Fibroblast of skin of right quadriceps (primary cell): ENCODE measurements at places on chromosomes 11 and 22.
A peak's percentile ranks its signal among the peaks of the same experiment; 100 is the strongest.

- DNase-seq: no peak
Measured at GRCh38 chr11:126654886-126655806, 299.7 kb downstream of the ST3GAL4 start.

DNA sequence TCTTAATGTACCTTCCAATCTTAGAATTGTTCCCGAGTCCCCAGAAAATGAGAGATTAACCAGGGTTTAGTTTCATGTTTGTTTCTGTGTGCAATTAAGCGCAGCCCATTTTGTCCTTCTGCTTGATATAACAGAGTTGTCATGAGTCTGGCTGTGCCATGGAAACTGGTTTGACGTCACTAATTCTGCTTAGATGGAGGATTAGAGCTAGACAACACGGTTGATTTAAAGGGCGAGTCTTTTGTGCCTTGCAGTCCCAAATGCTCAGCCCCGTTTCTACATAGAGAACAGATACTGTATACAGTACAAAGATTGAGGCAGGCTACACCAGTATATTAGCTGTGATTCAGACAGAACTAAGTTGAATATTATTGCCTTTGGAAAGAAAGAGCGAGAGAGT lies 45.5 kb upstream of the ALKBH3 start:
- no peak for DNase-seq

DNA sequence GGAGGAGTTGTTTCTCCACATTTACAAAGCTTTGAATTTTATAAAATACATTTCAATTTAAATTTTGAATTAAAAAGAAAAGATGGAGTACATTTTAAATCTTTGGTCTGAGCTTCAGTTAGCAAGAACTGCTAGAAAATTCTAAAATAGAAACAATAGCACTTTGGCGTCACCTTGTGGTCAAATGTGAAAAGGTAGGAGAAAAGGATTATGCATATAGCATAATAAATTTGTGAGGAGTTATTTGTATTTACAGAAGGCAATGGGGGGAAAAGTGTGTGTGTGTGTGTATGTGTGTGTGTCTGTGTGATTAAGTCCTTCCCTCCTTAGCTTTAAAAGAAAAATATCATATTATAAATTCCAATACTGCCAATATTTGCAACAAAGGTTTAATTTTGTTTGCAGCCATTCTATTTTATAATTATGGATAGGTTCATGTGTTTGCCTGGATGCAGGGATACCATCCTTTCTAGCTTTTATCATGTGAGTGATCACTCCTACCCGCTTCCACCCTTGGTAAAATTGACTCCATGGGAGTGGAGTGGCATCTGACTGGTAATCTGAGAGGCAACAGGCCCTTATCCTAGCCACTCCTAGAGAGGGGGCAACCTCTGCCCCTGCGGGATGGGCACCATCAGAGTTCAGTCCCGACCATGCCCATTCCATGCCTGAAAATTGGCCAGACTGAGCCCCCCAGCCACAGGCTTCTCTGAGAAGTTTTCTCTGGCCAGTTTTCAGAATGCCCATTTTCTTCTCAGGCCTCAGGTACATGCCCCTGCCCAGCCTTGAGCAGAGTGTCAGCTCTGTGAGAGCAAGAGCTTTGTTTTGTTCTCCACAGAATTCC lies 13.6 kb upstream of the LGR4 start:
- peak; percentile 69 for DNase-seq

- DNase-seq: no peak
Measured at GRCh38 chr11:116454951-116455350, 317.8 kb downstream of the BUD13 start.

DNA sequence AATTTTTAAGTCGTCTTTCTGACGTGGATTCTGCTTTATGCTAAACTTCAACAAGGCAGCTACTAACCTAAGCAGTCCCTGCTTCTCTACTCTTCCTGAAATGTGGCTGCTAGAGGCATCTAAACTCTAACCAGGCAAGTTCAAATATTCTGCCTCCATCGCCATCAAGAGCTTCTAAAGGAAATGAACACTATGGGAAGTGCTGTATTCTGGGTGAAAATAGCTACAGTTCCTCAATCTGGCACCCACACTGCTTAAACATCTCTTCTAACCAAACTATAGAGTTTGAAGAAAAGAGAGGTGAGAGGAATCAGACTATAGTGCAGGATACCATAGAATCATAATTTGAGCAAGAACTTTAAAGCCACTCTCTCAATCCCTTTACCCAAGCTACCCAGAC lies 6.3 kb downstream of the NRIP3 start:
- no peak for DNase-seq

DNA sequence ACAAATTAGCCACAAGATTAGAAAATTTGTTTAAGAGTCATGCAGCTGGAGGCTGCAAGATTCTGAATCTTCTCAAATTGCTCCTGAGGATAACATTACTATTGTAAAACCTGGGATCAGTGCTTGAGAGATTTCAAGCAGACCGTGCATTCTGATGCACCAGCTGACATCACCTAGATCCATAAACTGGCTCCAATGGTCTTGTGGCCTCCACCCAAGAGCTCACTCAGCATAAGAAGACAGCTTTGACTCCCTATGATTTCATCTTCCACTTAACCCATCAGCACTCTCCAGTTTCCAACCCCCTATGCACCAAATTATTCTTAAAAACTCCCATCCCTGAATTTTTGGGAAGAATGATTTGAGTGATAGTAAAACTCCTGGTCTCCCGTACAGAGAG lies 1007.9 kb upstream of the TENM4 start:
- no peak for DNase-seq

- DNase-seq: no peak
Measured at GRCh38 chr11:75812542-75813040, 2.4 kb upstream of the UVRAG start.
